ENCODE measurements at places on chromosomes 5 and 9.

GRCh38 chr9:134034215-134035040 lies 9.1 kb downstream of the BRD3OS start:
- DNase-seq: no peak

DNA sequence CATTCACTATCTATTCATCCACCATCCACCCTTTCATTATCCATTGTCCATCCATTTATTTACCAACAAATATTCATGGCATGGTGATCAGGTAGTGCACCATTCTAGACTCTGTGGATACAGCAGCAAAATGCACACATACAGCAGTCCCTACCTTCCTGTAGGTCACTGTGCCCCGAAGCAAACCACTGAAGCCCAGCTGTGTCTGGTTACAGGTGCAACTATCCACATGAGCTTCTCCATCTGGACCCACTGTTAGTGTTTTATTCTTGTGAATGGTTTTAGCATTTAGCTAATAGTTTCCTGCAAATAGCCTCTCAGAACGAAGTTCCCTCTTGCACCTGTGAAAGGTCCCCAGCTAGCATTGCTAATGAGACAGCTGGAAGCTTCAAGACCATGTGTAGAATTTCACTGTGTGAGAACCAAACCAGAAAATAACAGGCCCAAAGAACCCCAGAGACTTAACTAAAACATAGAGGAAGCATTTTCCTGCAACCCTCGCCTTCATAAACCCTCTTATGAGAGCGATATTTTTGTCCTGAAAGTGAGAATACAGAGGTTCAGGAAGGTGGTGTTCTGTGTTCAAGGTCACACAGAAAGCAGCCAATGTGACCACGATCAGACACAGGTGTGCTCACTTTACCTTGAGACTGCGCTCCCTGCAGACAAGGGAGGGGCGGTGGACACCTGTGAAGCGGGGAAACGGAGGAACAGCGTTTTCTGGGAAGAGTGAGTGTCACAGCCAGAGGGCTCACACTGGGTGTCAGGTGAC lies 18.5 kb downstream of the PAEP start:
- no peak for DNase-seq

- DNase-seq: no peak
Observed at GRCh38 chr5:11888221-11888620, 16.0 kb downstream of the CTNND2 start.

DNA sequence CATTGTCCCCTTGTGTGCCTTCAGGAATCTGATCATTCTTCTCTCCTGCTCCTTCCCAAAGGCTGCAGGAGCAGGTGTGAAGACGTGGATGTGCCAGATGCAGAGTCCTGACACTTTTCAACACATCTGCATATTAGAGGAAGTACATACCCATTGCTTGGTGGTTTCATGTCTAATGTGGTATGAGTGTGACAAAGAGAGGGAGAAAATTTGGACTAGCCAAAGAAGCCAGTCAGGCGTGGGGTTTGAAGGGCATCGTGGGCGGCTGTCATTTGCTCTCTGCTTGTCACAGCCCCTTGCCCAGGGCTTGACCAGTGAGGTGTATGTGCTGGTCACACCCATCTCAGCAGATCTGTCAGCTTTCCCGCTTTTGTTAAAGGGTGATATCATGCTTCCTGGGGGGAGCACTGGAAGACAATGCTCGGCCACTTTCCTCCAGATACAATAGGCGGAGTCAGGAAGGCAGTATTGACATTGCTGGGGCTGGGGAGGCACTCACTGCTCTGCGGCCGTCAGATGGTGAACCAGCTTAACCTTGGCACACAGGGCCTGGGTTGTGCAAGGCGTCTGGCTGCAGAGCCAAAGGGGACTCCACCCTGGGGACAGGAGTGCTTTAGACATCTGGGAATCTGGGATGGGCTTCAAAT lies 8.6 kb downstream of the TEK start:
- no peak for DNase-seq

DNA sequence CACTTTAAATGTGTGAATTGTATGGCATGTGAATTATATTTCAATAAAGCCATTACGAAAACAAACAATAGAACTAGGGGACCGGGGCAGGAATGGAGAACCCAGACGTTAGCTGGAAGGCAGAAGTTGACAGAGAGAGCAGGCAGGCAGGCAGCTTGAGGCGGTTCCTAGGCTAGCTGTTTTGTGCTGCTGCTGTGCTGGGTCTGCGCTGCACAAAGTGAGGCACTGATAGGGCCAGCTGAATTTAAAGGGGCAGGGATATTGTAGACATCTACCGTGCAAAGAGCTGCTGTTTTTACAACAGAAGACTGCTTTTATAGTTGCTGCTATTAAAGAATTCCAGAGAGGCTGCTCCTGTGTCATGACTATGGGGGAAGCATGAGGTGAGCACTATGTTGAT lies 21.6 kb upstream of the MIER3 start:
- DNase-seq: no peak

DNA sequence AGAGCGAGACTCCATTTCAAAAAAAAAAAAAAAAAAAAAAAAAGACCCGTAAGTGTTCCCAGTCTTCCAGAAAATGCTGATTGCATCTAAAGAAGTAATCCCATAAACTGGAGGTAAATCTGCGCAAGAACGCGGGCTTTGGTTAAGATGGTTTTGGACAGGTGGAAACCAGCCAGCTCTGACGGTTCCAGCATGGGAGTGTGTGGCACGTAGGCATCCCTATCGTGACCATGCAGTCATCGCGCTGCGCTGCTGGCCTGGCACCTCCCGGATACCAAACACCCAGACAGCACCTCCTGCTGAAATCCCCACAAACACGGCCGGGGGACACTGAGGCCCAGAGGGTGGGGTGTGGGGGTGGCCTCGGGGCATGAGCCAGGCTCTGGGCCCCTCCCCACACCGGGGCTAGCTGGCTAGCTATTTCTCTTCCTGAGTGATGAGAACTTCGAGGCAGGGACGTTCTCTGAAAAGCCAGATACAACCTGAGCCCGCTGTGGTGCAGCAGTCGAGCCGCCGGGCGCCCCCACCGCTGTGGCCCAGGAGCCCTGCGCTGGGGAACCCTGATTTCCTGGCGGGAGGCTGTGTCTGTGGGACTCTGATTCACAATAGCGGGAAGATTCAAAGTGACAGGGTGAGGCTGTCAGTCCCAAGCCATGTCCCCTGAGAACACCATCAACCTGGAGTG lies 32.2 kb upstream of the NOTCH1 start:
- no peak for DNase-seq

GRCh38 chr9:105737205-105737604 lies 42.9 kb downstream of the TMEM38B start:
- DNase-seq: no peak

DNA sequence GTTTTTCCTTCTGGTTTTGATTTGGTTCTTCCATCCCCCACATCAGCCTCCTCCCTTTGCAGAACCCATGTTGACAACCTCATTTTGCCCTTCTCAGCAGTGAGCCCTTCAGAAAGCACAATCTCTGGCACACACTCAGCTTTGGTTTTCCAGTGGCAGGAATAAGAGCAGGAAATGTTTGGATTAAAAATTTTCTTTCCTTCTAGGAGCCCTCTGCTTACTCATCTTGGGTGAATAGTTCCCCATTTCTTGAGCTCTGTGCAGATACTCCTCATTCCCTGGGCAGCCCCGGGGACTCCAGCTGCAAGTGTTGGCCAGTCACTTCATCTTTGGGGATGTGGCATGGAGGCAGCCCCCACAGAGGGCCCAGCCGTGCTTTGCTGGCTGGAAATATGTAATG lies 170.5 kb downstream of the NR3C1 start:
- DNase-seq: no peak

GRCh38 chr9:108271646-108272348 lies 584.0 kb downstream of the ACTL7B start:
- no peak for DNase-seq

GRCh38 chr5:66616520-66617225 lies 20.5 kb downstream of the MAST4 start:
- DNase-seq: no peak

DNA sequence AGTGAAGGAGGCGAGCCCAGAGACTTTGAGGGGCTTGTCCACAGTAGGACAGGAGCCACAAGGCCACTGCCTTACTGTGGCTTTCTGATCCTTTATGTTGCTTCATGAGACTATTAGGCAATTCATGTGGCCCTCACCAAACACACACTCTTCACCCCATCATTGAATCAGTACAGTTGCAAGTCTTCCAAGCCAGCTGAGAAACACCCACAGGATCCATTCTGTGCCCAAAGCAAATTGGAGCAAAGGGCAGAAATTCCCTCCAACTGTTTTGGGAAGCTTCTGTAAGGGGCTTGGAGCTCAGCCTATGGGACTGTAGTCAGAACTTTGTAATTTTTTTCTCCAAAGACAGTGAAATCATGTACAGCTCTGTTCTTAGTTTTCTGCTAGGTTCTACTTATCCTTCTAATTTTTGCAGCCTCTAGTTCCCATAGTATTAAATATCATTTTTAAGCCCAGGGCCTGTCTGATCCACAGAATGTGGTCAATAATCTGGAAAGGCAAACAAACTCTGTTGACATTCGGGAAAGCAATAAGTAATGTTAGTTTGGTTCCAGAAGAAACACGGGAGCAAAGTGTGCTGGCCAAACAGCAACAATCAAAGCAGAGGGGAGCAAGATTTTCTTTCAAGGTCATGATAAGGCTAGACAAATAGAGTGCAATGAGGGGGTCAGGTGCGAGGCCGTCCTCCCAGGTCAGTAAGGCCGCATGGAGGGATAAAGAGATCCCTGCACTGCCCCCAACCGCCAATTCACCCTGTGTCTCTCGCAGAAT lies 47.0 kb downstream of the UBE2QL1 start:
- DNase-seq: no peak

- no peak for DNase-seq
Observed at GRCh38 chr9:37209431-37210386, 89.3 kb downstream of the ZCCHC7 start.

DNA sequence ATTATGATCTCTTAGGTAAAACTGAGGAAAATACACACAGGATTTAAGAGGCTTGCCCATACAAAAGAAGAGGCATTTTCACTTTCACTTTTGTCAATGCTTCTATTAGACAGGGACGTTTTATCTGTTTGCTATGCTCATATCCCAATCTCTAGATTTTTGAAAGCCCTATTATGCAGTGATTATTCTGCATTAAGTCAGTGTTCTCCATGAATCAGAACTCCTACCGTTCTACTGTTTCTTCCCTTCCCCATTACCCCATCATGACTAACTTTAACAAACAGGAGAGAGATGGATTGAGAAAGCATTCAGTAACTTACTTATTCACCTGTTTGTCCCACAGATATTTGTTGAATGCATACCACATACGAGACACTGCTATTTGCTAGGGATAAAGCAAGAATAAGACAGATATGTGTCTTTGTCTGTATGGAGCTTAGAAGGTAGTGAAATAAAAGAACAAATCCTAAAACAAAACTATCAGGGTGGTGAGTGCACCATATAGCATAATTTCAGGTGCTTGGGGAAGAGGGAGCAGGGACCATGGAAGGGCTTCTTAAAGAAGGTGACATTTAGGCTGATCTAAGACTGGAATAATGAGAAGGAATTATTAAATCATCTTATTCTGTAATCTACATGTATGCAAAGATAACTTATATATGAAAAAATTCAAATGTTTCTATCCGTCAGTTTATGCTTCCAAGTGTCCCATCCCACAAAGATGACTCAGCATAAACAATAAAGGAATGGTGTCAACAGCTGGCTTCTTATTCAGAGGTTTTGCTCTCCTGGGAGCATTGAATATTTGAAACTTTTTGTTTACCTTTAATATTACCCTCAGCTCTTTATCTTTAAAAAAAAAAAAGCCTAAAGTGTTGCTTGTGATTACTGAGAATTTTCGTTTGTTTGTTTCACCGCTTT lies 328.1 kb downstream of the HINT1 start:
- DNase-seq: no peak

- DNase-seq: no peak
Observed at GRCh38 chr9:16524078-16524477, 346.4 kb downstream of the BNC2 start.

DNA sequence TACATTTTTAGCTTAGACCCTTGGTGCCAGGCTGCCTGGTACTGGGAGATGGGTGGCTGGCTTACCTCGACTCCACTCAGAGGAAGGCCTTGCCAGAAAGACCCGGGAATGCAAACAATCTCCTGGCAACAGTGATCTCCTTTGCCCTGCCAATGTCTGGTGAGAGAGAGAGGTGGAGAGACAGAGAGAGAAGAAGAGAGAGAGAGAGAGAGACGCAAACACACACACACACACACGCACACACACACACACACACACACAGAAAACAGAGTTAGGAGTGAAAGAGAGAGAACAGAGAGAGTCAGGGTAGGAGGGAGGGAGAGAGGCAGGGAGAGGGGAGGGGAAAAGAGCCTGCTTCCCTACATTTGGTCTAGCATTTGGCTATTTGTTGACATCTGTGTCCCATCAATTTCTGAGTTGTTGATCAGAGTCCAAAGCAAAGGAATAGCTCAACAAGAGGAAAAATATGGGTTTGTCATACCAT lies 181.6 kb upstream of the MAP1B start:
- DNase-seq: no peak

- DNase-seq: no peak
Observed at GRCh38 chr5:129112295-129112694, 17.7 kb downstream of the ISOC1 start.

DNA sequence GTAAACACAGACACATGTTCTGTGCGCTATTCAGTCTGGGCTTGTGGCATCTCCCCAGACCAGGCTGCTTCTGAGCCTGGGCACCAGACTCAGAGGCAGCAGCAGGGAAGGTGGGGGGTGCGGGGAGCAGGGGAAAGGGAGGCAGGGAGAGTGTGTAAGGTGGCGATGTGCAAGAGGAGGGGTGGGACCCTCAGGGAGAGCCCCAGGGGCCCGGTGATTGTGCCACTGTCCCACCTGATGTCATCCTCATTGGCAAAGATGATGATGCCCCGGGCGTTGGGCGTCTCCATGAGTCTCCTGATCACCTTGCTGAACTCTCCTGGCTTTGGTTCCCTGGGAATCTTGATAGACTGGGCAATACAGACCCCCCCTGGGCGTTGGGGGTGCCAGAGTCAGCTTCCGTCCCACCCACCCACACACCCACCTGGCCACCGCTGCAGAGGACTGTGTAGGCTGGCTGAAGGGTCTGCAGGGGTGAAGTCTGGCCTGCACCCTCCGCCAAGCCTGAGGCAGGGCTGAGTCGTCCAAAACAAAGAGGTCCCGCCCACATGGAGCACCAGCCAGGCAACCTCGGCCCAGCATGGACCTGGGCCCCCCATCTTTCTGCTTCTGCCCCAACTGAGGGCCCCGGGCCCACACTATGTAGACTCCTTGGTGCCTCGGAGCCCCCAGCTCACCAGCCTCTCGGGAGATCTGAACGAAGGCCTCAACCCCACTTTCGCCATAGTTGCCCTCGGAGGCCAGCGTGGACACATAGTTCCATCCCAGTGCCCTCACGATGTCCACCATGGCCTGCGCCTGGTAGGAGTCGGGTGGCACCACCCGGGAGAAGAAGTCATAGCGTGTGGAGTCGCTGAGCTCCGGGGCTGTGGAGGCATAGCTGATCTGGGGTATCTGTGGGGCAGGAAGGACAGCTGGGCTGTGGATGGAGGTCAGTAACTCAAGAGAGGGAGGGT lies 3.7 kb downstream of the GRM6 start:
- no peak for DNase-seq

GRCh38 chr5:68344447-68345111 lies 129.0 kb downstream of the PIK3R1 start:
- DNase-seq: no peak

- no peak for DNase-seq
Observed at GRCh38 chr9:127700140-127700539, 6.6 kb upstream of the CFAP157 start.
